ENCODE measurements at places on chromosomes 2 and 18.

DNA sequence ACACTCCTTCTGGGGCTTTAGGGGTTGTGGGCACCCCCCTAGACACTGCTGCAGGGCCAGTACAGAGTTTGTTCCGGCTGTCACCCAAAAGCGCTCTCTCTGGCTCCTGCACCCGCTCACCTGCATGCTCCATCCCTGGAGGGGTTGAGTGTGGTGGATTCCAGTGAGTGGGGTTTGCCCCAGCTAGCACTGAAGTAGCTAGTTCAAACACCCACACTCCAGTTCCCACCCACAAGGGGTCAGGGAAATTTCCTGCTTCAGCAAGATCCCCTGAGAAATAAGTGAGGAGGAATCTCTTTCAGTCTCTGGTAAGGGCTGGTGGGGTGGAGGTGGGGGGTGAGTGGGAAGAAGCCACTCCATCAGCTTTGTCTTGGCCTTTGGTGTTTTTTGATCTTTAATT is 73.6 kb downstream of the TMEM17 start:
- DNase-seq: no peak

GRCh38 chr2:157321466-157321865 is 4.2 kb downstream of the ERMN start:
- DNase-seq: no peak

- no peak for DNase-seq
Measured at GRCh38 chr2:7706791-7707190, 789.6 kb downstream of the RNF144A start.

- DNase-seq: no peak
Measured at GRCh38 chr2:85264471-85264870, 63.3 kb downstream of the TGOLN2 start.
